ENCODE measurements at places on chromosomes 12 and 14.

DNA sequence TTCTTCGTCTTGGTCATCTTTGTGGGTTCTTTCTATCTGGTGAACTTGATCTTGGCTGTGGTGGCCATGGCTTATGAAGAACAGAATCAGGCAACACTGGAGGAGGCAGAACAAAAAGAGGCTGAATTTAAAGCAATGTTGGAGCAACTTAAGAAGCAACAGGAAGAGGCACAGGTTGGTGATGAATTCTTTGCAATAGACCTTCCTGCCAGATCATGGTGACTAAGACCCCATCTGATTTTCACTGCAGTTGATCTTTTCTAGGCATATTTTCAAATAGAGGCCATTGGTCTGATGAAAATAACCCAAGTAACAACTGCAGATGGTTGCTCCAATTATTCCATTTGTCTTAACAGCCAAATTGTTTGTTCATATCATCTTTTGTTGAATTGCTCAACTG lies 114.4 kb downstream of the SCN8A start:
- no peak for DNase-seq

- DNase-seq = no peak
Measured at GRCh38 chr12:18375131-18375530, 113.8 kb downstream of the PIK3C2G start.

DNA sequence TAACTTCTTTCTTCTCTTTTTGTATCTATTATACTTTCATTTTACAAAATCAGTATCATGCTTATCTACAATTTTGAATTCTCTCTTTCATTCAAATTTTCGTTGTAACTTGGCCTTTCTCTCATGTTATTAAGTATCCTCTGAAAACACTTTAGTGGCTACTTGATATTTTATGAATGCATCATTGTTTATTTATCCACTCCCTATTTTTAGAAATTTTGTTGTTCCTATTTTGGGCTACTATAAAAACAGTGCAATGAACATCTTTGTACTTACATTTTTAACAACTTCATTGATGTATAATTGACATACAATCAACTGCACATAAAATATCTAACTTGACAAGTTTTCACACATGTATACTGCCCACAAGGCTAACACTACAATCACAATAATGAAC lies 44.0 kb upstream of the AMIGO2 start:
- DNase-seq = no peak

DNA sequence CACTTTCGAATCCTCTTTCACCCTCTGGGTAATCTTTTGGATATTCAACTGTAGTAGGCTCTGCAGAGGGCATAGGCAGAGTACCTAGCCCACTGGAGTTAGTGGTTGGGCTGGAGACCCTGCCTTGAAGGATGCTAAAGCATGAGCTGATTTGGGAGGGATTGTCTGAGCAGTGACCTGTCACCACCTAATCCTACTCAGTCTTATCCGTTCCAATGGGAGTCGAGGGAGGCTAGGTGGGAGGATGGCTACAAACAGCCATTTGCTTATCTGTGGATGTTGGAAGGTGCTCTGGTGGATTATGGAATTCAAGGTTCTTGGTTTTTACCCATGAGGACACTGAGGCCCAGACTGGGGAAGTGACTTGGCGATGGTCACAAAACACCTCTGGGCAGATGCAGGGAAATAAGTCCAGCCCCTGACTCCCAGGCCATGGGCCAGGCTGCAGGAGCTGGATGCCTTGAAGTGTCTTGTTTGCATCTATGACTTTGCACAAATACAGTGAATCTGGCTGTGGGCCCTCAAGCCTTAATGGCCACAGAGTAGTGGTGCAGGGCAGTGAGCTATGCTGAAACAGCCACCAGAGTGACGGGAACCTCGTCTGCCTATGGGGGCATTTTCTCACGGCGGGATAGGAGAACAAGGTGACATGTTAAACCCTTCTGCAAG lies 3.7 kb downstream of the KMT5A start:
- no peak for DNase-seq
